AG08395 (cell line): ENCODE measurements at places on chromosomes 3 and 15.

GRCh38 chr15:101495334-101496197 is 6.1 kb upstream of the PCSK6 start:
- no peak for DNase-seq

GRCh38 chr3:129933471-129933870 is 40.0 kb upstream of the TMCC1 start:
- no peak for DNase-seq

DNA sequence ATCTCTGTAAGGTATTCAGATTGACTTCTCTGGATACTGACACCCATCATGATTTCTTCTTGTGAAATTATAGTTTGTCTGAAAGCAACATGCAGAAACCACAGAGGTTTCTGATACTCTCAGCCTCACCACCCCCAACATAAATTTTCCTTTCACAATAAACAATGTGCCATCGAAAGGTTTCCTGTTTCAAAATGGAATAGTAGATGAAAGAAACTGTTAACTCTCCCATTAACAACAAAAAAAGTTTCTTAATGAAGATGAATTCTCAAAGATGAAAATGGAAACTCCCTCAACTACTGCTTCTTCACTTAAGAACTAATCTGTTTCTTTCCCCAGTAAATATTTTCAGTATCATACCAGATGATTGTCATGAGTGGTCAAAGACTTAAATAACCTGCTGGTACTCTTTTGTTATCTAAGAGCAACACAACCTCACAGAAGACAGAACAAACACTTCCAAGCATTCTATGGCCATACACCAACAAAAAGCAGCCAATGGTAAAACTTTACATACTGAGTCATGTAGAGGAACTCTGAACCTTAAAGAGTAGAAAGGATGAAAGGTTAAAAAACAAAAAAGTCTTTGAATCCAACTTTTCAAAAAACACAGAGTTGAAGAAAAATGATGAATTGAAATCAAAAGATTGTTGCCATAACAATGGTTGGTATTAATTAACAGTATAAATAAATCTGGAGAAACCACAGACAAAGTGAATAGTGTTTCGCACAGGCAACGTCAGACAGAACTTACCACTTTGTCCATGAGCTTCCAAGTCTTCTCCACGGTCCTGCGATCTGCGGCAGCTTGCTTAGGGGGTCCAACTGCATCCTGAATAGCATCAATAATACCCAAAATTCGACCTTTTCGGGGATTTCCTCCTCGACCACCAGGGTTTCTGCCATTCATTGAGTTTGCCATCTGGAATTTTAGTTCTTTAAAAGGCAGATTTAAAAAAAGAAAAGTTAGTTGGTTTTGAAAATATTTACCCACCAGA is 1.9 kb downstream of the CBLB start:
- DNase-seq: no peak

DNA sequence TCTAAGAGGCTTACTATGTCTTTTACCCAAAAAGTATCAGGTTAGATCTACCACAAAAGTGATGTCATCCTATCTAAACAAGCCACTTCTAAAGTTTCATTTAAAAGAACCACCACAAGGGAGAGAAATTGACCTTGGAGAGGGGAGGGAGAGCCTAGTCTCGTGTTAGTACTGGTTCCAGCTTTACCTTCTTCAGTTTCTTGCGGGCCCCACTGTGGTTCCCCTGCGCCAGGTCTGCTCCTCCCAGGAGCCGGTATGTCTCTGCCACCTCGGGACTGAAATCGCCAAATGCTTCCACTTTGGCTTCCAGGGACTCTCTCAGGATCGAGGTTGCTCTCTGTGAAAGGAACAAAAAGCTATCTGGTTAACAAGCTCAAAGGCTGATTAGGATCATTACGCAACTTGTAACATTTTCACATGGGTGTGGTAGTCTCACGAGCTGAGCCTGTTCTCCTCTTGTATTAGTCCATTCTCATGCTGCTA is 51.1 kb downstream of the SYNM start:
- DNase-seq: no peak

DNA sequence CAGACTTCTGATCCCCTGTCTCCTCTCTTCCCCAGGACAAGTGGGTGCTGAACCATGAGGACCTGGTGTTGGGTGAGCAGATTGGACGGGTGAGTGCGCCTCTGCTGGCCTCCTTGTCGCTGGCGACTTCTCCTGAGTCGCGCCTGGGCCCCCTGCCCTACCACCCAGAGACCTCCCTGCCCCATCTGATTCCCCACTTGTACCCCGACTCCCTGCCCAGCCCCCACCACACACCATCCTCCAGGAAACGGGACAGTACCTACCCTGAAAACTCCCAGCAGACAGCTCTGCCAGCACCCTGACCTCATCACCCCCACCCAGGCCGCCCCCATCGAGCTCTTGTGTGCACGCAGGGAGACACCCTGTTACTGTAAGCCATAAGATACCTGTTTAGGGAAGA is 7.7 kb downstream of the FES start:
- DNase-seq: no peak

GRCh38 chr3:12479919-12480427 is 4.3 kb upstream of the TSEN2 start:
- DNase-seq: peak; percentile 65

- DNase-seq: peak; percentile 89
Observed at GRCh38 chr15:83323296-83323711, 38.8 kb upstream of the BNC1 start.

DNA sequence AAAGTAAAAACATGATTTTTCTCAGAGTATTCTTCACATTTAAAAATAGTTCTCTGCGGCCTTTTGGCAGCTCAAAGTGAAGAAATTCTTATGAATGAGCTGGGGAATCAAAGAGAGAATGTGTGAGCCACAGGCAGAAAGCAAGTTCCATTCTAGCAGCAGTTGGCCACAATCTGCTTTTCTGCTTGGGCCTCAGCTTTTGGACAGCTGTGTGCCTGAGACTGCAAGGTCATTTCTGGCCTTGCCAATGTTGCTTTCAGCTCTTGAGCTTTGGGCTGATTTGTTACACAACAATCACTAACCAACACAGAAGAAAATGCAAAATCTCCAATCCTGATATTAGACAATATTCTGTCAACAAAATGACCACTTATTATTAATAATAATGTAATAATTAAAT is 14.4 kb upstream of the TM4SF4 start:
- peak; percentile 27 for DNase-seq

DNA sequence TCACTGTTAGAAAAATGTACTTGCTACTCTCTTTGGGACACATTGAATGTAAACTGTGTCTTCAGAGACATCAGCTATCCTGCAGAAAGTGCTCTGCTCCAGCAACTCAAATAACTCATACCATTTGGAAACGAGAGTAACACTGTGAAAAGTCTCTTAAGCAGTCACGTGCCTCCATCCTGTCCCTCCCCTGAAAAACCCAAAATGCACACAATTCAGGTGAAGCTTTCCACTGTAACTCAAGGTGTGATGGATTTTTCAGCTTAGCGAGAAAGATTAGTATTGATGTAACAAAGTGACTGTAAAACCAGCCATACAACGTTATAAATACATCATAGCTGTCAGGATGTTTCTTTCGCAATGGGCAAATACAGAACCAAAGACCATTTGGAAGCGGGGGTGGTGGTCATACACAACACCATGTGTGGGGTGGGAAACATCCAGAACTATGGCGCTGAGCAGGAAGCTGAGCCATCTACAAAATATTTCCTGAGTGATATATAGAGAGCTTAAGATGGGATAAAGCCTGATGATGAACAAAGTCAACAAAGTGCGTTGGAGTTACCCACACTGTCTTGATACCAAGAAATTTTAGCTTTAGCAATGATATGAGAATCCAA is 332.3 kb downstream of the FOXP1 start:
- DNase-seq: peak; percentile 38

DNA sequence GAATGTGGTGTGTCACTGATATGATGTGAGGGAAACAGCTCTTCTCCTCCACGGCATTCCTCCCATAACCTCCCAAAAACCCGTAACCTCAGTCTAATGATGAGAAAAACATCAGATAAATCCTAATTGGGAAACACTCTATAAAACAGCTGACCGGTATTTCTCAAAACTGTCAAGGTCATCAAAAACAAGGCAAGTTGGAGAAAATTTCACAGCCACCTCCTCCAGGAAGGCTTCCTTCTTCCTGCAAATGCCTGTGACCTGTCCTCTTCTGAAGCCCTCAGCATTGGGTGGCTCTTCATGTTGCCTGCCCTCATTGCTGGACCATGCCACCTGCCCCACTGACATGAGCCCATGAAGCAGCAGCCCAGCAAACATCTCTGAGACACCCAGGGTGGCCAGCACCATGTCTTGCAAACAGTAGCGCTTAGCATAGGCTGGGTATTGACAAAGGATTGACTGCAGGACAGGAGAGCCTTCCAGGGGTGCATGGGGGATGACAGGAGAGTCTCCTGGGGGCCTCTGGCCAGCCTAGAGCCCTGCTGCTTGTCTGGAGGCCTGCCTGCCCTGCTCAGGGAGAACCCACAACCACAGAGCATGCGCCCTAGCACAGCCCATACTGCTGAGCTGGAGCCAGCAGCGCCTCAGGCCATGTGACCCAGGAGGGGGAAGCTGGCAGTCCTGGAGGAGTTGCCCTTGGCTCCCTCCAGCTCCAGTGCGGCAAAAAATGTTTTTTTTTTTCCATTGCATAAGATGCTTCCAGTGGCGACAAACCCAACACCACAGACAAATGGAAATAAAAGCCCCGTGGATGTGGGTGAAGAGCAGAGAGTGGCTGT is 49.7 kb downstream of the XXYLT1 start:
- DNase-seq: peak; percentile 81

DNA sequence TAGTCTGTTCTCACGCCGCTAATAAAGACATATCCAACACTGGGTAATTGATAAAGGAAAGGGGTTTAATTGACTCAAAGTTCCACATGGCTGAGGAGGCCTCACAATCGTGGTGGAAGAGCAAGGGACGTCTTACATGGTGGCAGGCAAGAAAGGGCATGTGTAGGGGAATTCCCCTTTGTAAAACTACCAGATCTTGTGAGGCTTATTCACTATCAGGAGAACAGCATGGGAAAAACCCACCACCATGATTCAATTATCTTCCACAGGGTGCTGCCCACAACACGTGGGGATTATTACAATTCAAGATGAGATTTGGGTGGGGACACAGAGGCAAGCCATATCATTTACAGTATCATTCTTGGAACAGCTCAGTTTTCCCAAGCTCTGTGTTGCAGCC is 268.0 kb downstream of the SUCLG2 start:
- no peak for DNase-seq

DNA sequence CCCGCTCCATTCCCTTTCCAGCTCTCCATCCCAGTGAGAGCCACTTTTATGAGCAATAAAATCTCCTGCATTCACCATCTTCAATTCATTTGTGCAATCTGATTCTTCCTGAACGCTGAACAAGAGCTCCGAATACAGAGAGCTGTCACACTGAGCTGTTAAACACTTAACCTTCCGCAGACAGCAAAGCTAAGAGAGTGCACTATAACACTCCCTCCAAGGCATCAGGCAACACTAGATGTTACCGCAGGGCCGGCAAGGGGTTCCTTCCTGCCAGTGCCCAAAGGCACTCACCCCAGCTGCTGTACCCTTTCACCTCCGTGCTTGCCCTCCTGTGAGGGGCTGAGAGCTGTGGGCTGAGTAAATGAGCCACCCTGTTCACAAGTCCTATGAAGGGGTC is 85.6 kb downstream of the BCHE start:
- no peak for DNase-seq

DNA sequence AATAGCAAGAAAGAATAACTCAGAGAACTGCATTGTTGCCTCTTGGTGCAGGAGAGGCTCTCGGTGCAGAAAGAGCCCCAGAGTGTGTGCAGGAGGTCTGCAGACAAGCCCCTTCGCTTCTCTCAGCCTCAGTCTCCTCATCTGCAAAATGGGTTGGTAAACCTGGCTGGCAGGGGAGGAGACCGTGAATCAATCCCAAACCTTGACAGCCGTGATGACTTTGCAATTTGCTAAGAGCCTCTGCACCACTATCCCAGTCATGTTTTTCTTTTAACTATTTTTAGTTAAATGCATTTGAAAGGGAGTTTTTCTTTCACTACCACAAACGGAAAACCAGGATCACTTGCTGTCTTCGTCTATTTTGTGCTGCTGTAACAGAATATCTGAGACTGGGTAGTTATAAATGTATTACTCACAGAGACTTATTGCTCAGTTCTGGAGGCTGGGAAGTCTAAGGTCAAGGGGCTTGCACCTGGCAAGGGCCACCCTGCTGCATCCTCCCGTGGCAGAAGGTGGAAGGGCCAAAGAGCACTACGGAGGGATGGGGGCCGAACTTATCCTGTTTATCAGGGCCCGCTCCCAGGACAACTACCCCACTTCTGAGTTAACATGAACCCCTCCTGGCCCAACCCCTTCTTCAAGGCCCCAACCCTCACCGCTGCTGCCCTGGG is 14.2 kb upstream of the IQSEC1 start:
- DNase-seq: no peak

GRCh38 chr15:70014860-70015490 is 82.7 kb downstream of the TLE3 start:
- DNase-seq: no peak

DNA sequence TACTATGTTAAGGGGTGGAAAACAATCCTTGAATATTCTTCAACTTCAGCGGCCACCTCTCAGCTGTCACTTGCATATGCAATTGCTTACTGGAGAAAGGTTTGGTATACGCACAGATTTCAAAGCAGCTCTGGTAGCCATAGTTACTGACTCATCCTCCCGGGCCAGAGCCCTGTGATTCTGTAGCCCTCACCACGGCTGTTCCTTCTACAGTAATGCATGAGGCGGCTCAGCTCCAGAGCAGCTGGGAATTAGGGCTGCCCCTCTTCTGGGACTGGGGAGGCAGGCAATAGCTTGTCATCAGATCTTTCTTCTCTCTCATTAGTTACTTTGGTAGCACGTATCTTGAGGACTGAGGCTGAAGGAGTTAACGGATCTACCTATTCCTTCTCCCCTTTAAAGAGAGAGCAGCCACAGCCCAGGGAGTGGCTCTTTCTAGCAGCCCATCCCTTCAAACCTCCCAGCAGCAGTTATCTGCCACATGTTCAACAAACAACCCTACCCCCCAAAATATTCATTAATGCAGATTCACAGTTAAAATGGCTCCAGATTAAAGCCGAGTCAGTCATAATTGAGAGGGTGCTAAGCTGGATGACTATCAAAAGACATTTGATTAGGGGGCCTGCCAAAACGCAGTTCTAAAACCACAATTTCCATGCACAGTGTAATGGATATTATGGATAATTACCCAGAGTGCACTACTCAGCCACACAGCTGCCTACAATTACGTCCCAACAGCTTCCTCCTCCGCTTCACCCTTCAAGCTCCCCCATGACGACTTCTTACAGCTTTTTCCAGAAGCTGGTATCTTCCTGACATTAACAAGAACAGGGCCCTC is 54.7 kb downstream of the ETV5 start:
- DNase-seq: peak; percentile 24

DNA sequence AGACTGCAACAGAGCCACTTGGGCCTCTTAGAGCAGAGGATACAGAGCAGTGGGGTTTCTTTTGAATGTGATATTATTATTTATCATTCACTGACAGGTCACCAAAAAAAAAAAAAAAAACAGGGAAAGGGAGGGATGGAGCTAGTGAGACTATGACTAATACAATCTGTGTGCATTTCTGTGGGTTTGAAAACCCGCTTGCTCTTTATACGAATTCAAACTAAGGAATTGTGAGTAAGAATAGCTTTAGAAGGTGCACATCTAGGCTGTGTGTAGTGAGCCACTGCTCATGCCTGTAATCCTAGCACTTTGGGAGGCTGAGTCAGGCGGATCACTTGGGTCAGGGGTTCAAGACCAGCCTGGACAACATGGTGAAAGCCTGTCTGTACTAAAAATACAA is 186.6 kb upstream of the MANF start:
- peak; percentile 8 for DNase-seq

GRCh38 chr3:193673845-193674244 is 80.8 kb downstream of the OPA1 start:
- no peak for DNase-seq

- DNase-seq: no peak
Observed at GRCh38 chr15:73225358-73226015, 143.3 kb downstream of the HCN4 start.

- no peak for DNase-seq
Observed at GRCh38 chr3:71045917-71046282, 537.6 kb downstream of the FOXP1 start.
